ENCODE measurements at places on chromosomes 6 and 20.

- no peak for DNase-seq
Measured at GRCh38 chr6:115712291-115712961, 348.3 kb downstream of the FRK start.

DNA sequence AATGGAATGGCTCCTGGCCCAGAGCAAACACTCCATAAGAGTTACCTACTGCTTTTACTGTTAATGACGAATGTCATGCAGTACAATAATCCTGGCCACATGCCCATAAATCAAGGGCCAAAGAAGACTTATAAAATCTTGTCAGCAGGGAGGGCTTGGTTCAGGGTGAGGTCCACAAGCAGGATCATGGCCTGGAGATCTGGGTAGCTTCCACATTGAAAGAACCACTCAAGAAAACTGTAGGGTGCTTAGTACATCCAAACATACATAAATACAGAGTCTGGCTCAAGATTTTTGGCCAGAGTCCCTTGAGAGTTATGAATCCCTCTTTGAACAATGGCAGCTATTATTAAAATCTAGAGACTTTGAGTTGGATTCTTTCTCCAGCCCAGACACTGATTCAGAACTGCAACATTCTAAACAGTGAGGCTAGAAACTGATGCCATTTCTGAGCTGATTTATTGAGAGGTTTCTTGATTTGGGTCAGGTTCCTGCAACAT lies 188.7 kb downstream of the CDC5L start:
- no peak for DNase-seq

- no peak for DNase-seq
Measured at GRCh38 chr6:56076033-56076432, 171.3 kb downstream of the COL21A1 start.

DNA sequence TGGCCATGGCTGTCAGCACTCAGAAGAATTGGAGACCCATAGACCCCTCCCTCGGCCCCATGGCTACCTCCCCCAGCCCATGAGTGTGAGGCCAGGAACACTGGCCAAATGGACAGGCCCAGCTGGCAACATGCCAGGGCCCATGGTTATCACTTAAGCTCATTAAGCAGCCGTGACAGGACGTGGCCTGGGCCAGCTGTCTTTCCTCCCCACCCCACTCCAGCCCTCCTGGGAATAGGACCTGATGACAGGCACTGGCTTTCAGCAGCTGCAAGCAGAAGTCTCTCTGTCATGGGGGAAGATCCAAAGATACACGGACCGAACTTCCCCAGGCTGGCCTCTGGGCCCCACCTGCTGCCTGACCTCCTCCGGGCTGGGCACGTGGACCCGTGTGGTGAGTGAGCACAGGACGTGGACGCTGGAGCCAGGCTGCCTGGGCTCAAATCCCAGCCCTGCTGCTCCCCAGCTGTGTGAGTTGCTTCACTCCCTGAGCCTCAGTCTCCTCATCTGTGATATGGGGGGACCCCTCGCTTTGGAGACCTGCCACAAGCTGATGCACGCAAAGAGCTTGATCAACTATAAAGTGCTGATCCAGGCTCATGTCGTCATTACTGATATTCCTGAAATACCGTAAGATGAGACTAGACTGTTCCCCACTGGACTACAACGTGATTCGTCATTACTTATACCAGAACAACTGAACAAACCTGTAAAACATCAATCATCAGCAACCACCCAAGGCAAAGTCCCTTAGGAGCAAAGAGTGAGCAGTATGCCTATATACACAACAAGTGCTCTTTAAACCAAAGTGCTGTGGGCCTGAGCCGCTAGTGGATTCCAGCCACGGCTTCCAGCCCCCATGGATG lies 22.0 kb upstream of the VSTM2L start:
- DNase-seq = no peak

GRCh38 chr6:6674872-6675271 lies 86.4 kb downstream of the LY86 start:
- DNase-seq = no peak

GRCh38 chr6:163608204-163608644 lies 193.7 kb downstream of the QKI start:
- DNase-seq = no peak

DNA sequence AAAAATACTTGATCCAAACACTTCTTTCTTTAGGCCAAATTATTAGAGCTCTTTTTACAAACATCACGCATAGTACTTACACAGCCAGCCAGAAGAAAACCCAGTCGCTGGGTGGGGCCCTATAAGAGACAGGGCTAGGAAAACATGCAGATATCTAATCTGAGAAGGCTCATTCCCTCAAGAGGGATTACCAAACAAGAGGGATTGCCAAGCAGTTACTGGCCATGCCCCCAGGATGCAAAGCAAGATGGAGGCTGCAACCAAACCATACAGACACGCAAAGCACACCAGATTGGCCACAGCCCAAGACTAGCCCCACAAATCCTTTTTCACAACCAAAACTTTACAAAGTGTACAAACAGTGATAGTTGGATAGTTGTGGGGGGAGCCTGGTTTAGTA lies 1235.4 kb upstream of the GJE1 start:
- no peak for DNase-seq

DNA sequence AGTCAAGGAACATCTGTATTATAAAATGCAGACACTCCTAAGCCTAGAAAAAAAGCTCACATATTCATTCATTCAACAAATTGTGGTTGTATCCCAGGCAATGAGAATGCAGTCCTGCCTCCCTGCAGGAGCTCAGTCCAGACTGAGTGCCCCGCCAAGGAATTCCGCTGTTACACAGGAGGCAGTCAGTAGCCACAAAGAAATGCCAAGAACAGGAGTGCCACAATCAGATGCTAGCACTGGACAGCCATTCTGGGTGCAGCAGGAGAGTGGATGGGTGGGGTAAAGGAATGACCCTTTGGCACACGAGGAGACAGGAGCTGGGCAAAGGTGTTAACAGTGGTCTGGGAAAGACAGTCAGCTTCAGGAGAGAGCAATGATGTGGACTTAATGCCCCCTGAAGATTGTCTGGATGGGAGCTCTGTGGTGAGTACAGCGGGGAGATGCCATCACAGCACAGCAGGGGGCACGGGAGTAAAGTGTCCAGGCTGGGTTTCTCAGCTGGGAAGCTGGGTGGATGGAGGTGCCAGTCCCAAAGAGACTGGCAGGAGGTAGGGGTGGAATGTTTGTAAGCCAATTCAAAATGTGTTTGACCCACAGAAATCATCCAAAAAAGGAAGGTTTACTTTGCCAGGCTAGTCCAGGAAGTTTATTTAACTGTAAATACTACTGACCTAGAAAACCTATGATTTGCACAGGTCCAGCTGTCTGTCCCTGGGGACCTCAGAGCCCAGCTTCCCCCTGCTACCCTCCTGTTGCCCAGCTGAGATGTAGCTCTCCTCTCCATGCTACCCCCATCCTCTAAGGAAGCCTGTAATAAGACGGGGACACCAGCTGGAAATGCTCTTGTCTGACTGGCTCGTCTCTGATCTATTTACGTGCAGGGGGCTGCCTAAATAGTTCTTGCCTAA lies 84.1 kb downstream of the SLC23A2 start:
- DNase-seq = no peak

- no peak for DNase-seq
Measured at GRCh38 chr20:36183155-36183944, 28.8 kb downstream of the EPB41L1 start.

DNA sequence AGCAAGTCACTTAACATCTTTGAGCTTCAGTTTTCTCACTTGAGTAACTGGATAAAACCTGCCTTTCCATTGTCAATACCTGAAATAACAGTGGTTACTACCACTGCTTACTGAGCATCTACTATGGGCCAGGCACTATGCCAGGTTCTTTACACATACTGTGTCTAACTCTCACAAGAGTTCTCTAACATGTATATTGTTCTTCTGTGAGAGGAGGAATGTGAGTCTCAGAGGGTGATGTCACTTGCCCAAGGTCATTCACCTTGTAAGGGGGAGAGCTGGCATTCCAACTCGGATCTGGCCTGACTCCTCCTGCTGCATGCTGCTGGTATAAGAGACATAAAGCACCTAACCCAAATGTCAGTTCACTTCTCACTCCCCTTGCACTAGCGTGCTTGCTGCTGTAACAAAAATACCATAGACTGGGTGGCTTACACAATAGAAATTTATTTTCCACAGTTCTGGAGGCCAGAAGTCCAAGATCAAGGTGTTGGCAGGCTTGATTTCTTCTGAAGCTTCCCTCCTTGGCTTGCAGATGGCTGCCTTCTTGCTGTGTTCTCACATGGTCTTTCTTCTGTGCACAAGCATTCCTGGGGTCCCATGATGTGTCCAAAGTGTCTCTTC lies 21.9 kb upstream of the SGK2 start:
- no peak for DNase-seq

All from progenitor cell of endocrine pancreas (in vitro differentiated cells).